Left lung (tissue), 14 donors: ENCODE measurements at places on chromosomes 4 and X. TPM values are rescaled to one million over a fixed set of nuclear protein-coding genes. Genes with fewer than 3 reads are reported as not detected.
A peak's percentile ranks its signal among the peaks of the same experiment; 100 is the strongest.

- DNase-seq: no peak
Measured at GRCh38 chr4:18935659-18936345, 914.2 kb upstream of the LCORL start.

DNA sequence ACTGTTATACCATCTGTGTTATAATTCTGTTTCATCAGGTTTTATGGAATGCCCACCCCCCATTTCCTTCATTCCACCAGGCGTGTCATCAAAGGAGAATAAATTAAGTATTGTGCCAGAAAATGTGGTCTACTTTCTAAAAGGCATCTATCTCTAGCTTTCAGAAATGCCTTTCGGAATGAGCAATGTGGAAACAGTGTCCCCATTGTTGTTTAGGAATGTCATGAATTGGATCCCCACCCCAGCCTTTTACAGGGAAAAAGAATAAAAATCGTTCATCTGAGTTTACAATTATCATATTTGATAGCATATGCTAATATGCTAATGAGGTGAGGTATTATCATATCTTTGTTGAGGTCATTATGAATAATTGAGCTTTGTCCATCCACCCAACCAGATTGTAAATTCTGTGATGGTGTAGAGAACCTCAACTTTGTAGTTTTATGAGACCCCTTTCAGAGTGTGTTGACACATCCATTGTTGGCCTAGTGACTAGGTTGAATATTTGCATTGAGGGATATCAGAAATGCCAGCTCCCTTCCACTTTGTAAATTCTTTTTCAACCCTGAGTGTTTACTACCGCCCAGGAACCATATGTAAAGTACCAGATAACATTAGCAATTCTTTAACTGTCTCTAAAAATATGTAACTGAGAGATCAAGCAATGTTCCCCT, 56.2 kb upstream of the CCDC160 start:
- DNase-seq: no peak

DNA sequence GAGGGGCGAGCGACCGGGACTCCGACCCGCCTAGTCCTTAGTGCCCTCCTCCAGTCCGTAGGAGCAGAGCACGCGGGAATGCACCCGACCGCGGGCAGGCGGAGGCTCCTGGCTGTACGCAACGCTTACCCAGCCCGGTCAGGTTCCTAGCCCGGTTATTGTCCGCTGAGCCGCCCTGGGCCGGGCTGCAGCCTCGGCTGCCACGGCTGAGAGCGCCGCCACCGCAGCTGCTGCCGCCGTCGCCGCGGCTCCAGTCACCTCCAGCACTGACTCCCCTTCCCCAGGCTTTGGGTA, at the start of gene AMER1:
Gene AMER1, minus strand, starts transcription at position 268 of the 294 bp plus-strand sequence. CDS start 12,422 bp downstream, outside the sequence.
- DNase-seq: peak; percentile 85

DNA sequence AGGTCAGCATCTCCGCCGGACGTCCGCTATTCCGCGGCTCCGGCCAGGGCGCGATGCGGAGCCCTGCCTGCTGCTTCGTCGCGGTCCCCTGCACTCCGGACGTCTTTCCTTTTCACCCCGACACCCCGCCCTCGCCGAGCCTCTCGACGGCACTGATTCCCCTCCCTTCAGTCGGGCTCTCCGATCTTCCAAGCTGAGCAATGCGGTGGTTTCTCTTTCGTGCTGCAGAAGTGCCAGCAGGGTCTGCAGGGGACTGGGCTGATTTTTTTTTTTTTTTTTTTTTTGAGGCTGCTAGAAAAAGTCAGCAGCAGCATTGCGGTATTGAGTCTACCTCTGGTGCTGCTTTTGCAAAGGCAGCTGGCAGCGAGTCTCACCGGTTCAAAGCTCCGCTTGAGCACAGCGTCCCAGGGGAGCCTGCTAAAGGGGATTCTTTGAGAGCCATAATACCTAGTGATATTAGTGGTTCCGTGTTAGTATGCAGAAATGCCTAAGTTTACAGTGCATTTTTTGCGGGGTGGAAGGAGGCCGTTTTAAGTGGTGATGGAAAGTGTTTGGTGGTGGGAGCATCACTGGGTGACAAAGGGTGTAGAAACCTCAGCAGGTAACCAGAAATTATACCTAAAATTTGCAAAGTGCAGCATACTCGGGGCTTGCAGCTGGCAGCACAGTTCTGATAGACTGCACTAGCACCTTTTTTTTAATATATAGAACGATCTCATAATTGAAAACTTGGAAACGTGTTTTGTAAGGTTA, 969 bp downstream of the STIM2 start:
- peak; percentile 86 for DNase-seq

DNA sequence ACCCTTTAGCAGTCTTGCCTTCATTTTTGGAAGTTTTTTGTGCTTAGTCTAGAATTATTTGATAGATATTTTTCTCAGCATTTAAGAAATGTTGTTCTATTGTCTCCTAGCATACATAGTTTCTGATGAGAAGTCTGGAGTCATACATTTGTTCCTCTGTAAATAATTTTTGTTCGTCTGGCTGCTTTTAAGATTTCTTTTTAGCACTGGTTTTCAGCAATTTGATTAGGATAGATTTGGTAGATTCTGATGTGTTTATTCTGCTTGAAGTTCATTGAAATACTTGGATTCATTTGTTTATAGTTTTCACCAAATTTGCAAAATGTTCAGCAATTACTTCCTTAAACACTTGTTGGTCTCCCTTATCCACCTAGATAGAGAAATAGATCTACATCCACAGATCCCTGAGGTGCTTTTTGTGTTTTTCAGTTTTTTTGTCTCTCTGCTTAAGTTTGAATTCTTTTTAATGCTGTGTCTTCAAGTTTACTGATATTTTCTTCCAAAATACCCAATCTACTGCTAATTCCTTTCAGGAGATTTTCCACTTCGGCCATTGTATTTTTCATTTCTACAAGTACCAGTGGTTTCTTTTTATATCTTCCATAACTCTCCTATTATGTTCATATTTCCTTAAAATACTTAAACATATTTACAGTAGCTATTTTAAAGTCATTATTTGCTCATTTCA, 64.9 kb downstream of the ABLIM2 start:
- no peak for DNase-seq

GRCh38 chr4:147408189-147408588, 72.7 kb upstream of the EDNRA start:
- no peak for DNase-seq

DNA sequence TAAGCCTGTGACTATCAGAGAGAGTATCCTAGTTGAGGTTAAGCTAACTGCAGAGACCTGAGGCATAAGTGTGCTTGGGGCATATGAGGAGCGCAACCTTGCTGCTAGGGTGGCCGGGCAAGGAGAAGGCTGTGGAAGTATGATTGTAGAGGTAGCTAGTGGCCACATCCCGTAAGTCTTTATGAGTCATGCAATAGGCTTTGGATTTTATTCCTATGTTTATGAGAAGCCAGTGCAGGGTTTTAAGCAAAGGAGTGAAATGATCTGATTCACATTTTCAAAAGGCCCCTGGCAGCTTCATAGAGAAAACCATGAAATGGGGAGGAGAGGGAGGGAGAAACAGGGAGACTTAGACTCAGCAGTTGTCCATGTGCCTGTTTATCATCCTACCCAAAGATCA, 92.1 kb upstream of the WDFY3 start:
- no peak for DNase-seq

DNA sequence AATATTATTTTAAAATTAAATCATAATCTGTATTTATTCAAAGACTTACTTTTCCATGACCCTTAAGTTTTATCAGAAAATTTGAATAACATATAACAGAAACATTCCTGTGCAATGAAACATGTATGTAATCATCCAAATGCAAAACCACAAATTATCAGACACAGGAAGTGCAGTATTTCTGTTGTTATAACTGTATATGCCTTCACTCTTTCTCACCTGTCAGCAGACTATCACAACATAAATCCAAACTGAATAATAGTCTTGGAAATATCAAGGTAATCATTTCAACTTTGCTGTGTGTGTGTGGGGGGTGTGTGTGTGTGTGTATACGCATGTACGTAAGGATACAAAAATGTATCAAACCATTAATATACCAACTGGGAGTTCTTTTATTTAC, 285.9 kb downstream of the SLC7A11 start:
- no peak for DNase-seq

- peak; percentile 78 for DNase-seq
Measured at GRCh38 chr4:7295911-7296660, 103.7 kb downstream of the SORCS2 start.

GRCh38 chrX:72498782-72499181, 73.9 kb downstream of the HDAC8 start:
- no peak for DNase-seq

- DNase-seq: no peak
Measured at GRCh38 chr4:158169931-158170690, 2.7 kb downstream of the GASK1B start.

DNA sequence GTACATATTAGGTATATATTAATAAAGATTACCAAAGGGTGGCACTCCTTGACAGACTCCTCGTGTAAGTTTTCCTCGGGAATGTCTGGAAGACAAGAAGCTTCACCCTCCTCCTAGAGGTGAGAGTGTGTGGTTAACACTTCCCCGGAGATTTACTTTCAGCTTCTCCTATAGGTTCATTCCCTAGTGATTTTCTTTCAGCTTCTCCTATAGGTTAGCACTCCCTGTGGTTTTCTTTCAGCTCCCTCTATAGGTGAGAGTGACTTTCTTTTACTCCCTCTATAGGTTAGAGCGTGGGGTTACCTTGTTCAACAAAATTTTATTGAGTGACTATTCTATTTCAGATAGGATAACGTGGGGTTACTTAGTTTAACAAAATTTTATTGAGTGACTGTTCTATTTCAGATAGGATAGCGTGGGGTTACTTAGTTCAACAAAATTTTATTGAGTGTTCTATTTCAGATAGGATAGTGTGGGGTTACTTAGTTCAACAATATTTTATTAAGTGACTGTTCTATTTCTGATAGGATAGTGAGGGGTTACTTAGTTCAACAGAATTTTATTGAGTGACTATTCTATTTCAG, 106.0 kb upstream of the PLAC1 start:
- DNase-seq: no peak

- no peak for DNase-seq
Measured at GRCh38 chr4:140448830-140449229, 21.4 kb upstream of the CLGN start.

GRCh38 chrX:19344661-19345060, 934 bp downstream of the PDHA1 start:
- DNase-seq: peak; percentile 20

GRCh38 chrX:133053861-133054598, 42.9 kb downstream of the USP26 start:
- DNase-seq: no peak

GRCh38 chr4:856225-856901, 30.4 kb upstream of the CPLX1 start:
- no peak for DNase-seq

DNA sequence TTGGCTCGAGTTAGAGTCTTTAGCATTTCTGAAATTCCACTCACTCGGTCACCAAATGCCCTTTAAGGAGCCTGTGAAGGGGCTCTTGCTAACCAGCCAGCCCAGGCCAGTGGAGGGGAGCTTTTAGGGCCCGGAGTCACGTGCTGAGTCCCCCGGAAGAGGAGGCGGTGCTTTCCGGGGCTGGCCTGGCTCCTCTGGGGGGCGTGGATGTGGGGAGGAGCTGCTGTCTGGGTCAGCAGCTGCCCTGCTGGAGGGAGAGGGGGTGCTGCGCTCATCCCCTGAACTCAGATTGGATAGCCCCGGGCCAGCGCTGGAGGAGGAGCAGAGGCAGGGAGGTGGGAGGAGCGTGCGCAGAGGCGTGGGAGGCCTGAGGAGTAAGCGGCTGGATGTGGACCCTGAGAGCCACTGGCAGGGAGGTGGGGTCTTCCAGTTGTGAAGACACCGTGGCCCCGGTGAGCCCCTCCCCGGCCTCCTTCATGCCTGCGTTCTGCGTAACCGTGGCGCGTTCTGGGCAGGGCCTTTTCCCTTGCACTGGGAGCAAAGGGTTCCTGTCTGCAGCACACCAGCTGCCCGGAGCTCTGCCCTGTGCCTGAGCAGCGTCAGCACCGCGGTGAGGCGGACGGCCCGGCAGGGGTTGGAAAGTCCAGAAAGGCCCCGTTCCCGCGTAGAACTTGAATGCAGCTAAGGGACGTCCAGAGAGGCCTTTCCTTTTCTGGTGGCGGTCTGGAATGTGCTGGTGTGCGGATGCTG, 19.7 kb downstream of the MAEA start:
- DNase-seq: peak; percentile 97

DNA sequence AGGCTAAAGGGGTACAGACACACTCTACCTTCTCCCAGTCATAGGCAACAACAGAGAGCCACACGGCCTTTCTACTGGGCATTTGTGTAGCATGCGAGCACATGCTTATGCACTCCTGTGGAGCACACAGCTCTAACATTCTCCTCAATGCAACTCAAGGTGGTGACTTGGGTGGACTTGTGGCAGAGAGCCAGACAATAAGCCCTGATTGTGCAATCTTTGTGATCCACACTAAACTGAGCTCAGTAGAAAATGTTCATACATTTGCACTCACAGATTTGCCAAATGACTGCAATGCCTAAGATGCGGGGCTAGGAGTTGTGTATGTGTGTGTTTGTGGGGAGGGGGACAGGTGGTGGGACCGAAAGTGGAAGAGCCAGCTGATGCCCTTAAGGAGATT, 31.4 kb upstream of the SETD7 start:
- no peak for DNase-seq

DNA sequence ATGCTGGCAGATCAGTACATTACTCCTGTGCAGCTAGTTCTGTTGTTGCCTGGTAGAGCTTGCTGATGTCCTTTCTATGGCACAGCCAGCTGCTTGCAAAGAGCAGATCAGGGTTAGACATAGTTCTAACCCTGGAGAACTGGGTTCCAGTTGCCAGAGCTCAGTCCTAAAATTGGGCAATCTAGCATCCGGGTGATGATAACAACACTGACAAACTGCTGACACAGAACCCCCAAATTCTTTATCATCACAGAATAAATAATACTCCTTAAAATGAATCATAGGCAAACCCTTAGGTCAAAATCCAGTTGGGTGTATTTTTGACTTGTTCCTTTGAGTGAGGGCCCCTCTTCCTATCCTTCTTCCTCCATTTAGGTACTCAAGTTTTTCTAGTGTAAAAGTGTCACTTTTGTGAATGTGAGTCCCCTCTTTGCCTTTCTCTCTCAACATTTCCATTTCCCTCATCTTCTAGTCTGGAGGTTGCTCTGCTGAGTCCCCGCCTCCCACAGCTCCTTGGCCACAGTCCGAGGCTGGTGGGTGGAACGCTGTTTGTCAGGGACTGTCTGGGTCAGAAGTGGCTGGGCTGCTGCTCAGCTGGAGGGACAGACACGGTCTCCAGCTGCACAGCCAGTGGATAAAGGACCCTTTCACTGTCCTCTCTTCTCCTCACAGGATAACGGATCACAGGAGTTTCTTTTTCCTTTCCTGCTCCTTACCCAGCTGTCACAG, 93.6 kb upstream of the RASGEF1B start:
- peak; percentile 84 for DNase-seq

GRCh38 chr4:36872679-36873078, 371.9 kb upstream of the NWD2 start:
- no peak for DNase-seq

The WWC2 gene
- total RNA-seq: 96.9 TPM

The HTR2C gene
- not detected for total RNA-seq

The ZAR1 gene
- 0.18 TPM for total RNA-seq

The ODAPH gene
- not detected for total RNA-seq

The XAGE1B gene
- not detected for total RNA-seq

The ELF2 gene
- 42.6 TPM for total RNA-seq

The ITGB1BP2 gene
- 3.0 TPM for total RNA-seq
